ENCODE measurements at places on chromosomes 5 and 9.
A peak's percentile ranks its signal among the peaks of the same experiment; 100 is the strongest.

GRCh38 chr5:5071554-5071953 is 68.6 kb upstream of the ADAMTS16 start:
- no peak for DNase-seq

DNA sequence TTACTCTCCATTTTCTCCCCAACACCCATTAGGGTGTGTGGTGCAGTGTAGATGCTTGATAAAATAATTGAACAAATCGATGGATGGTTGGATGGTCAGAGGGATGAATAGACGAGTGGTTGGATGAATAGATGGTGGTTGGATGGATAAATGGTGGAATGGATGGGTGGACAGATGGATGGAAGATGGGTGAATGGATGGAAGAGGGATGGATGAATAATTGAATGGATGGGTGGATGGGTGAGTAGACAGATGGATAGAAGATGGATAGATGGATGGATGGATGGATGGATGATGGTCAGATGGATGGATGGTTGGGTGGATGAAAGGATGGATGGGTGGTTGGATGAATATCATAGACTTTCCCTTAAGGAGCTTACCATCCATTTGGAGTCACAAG is 95.0 kb upstream of the BOD1 start:
- DNase-seq = no peak

GRCh38 chr5:1051366-1051720 is 42.7 kb downstream of the NKD2 start:
- DNase-seq = no peak

DNA sequence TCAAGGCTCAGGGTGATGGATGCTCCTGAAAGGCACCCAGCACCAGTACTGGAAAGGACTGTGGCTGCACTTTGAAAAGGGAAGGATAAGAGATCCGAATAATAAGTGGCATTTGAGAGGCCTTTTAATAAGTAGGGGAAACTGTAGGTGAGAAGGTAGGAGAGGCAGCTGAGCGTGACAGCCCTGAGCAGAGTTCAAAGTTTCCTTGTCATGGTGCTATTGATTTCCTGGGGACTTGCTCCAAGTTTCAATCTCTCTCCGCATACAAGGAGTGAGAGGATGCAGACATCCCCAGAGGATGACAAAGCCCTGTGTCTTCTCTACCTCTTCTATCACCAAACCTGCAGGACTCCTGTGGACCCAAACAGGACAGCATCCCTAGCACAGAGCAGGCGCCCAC is 354.5 kb downstream of the SPOCK1 start:
- DNase-seq = peak; percentile 66

GRCh38 chr9:129305246-129305645 is 127.2 kb upstream of the IER5L start:
- no peak for DNase-seq

DNA sequence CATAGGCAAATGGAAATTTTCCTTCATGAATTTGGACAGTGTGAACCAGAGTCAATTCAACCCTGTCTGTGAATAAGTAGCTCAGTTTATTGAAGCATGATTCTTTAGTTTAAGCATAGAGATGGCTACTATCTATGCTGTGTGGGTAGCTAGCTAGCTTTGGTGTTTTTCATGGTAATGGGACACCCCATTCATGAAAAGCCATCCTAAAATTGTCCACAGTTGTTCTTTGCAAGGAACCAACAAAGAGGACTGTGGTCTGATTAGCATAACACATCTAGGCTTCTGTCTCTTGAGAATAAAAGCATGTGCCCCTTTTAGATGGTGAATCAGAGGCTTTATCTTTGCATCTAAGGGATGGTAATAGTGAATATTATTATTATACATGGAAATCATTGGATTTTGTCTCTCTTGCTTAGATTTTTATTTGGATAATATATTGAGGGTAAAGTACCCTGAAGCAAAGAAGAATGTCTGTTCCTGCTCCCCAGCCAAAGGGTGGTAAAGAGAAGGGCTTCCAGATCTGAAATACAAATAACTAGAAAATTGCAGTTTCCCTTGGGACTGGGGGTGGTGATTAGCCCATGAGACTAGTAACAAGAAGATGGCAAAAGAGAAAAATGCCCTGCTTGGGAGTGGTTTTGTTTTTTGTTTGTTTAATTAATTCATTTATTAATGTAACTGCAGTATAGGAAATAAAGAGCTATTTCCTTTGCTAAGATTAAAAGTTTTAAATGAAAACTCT is 624.2 kb upstream of the ZNF608 start:
- DNase-seq = peak; percentile 80

GRCh38 chr5:137218471-137218870 is 280.7 kb downstream of the SPOCK1 start:
- DNase-seq = peak; percentile 62

- DNase-seq = no peak
Measured at GRCh38 chr9:4305065-4305985, 5.5 kb upstream of the GLIS3 start.

DNA sequence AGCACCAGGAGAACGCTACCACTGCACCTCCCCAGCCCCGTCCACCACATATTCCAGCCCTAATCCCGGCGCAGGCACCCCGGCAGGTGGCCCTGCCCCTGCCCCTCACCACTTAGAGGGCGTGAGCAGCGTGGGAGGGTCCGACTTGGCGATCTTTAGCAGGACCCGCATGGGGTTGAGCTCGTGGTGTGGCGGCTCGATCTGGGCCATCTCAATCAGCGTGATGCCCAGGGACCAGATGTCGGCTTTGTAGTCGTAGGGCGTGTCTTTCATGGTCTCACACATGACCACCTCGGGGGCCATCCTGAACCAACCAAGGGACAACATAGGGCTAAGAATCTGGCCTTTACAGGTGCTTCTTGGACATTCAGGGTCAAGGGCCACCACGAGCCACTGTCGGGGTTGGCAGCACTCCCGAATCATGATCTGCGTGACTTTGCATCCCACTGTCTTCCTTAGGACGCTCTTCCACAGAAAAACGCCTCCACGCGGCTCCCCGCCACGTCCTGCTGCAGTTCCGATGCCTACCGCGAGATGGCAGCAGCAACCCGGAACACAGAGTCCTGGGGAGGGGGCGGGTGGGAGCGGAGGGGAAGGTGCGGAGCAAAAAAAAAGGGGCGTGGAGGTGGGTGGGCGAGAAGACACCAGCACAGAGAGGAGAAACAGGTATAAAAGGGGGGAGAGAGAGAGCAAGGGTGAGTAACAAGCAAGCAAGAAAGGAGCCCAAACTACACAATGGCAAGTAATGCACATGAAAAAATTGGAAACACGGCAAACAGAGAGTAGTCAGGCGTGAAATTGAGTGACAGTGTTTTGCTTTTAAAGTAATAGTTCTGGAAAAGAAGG is 81.3 kb downstream of the STK10 start:
- DNase-seq = peak; percentile 76

GRCh38 chr9:89328064-89328463 is 9.8 kb downstream of the SECISBP2 start:
- DNase-seq = no peak

DNA sequence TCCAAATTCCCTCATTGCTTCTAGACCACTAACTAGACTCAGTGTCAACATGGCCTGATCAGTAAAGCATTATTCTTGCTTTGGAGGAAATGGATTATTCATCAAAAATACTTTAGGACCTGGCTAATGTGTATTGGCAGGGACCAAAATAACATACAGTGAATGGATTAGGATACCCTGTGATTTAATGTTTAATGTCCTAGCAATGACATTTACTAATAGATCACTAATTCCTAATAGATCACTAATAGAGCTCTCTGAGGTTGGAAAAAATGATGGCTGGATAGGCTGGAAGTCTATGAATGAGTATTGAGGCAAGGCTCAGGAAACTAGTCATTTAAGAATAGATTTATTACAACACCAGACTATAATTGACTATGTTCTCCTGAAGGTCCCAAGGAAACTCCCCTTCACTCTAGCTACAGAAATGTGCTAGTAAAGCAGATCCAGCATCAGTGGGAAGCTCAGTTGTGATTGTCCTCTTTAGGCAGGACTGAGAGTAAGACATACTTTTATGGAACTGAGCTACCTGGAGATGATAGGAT is 46.1 kb upstream of the CHSY3 start:
- DNase-seq = no peak

GRCh38 chr9:106958955-106959657 is 96.1 kb downstream of the ZNF462 start:
- DNase-seq = no peak

- peak; percentile 34 for DNase-seq
Measured at GRCh38 chr5:107196500-107197059, 474.2 kb downstream of the EFNA5 start.

DNA sequence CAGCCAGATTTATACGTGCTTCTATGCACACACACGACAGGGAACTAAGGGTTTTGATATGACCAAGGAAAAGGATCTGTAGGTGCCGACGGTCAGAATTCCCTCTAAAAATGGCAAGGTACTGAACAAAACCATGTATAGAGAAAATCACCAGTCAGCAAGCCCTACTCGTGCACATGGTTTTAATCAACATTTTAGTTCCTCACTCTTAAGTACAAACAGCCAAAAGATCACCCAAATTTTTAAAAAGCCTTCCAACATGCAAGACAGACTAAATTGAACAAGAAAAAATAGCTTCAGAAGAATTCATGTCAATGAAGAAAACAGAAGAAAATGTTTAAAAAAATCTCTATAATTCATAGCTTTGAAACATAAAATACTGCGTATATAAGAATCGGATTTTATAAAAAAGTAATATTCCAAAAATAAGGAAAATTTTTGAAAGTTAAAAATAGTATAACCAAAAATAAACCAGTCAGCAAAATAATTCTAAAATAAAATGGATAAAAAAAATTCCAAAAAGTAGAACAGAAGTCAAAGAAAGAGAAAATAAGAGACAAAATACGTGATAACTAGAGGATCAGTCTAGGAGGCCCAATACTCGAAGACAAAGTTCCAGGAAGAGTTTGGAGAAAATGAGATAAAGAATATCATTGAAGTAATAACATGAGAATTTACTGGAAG is 43.0 kb upstream of the KCNV2 start:
- DNase-seq = no peak

DNA sequence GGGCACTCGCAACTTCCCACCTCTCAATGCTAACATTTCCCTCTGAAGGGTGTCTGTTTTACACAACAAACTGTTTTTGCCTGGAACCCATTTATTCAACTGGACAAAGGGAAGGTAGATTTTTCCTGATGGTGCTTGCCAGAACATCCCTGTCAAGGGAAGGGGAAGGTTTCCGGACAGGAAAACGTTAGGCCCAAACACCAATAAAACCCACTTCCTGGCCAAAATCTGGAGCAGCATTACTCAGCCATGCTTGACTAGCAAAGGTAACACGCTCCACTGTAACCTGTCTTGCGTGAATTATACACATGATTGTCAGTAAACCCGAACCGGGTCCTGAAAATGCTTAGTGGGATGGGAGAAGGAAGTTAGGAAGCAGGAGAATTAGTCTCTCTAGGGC is 90.2 kb downstream of the SAXO1 start:
- no peak for DNase-seq

DNA sequence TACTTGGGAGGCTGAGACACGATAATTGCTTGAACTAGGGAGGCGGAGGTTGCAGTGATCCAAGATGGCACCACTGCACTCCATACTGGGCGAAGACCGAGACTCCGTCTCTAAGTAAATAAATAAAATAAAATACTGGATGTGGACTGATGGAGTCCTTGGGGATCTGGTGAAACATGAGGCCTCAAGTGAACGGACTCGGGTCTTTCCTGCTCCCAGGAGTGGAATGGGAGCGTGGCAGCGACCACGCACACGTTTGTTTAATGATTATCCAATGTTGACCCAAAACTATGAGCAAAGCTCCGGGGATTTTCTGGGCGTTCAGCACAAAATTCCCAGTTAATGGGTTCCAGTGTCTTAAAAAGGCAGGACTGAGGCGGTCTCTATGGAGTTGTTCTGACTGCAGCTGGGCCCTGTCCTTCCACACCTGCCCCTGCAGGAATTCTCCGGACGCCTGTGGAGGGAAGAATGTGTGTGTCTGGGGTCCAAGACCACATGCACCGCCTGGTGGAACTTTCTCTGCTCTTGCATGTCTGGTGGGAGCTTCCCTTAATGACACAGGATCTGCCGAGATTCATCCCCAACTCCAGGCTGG is 26.6 kb downstream of the NEK6 start:
- peak; percentile 55 for DNase-seq

- DNase-seq = no peak
Measured at GRCh38 chr9:115142090-115142489, 24.1 kb upstream of the TNC start.

DNA sequence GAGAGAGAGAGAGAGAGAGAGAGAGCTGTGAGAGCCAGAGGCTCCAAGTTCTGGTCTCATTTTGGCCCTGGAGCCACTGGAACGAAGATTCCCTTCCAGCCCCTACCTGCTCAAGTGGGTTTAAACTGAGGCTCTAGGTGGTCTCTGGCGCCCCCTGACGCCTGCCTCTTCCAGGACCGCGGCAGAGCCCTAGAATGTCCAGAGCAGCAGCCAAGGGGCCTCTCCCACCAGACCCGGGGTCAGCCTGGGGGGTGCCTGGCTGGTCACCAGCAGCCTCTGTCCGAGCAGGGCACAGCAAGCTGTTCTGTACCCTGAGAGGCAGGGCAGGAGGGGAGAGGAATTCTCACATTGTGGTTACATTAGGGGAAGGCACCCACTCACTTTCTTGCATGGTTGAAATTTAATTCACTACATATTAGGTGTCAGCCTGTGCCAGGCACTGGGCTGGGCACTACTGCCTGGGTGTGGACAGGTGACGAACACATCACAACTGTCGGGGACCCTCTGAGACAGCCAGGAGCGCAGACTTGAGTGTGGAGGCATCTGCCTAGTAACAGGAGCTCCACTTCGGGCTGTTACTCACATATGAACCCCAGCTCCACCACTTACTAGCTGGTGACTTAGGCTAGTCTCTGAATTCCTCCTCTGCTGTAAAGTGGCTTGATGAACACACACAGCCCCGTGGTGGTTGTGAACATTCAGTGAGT is 44.5 kb downstream of the AMBP start:
- DNase-seq = peak; percentile 16

GRCh38 chr9:132586830-132587591 is 4.6 kb downstream of the BARHL1 start:
- peak; percentile 69 for DNase-seq

DNA sequence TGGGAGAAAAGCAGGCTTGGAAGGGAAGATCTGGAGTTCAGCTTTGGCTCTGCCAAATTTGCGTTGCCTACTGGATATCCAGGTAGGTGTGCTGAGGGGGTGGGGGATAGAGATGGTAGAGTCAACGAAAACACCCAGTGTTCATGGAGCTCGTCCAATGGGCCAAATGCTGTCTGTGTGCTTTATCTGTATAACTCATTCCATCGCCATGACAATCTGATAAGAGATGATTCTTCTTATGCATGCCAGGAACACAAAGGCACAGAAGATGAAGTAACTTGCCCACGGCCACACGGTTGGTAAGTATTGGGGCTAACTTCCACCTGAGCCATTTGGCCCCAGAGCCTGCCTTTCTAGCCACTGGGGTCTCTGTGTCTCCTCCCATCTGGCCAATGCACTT is 53.2 kb downstream of the BOD1 start:
- no peak for DNase-seq

GRCh38 chr5:123283031-123283430 is 140.2 kb downstream of the CEP120 start:
- DNase-seq = no peak

- DNase-seq = no peak
Measured at GRCh38 chr9:16485160-16485559, 385.3 kb downstream of the BNC2 start.

All from NCI-H69 (cell line).